ENCODE measurements at places on chromosomes 6 and 20.

DNA sequence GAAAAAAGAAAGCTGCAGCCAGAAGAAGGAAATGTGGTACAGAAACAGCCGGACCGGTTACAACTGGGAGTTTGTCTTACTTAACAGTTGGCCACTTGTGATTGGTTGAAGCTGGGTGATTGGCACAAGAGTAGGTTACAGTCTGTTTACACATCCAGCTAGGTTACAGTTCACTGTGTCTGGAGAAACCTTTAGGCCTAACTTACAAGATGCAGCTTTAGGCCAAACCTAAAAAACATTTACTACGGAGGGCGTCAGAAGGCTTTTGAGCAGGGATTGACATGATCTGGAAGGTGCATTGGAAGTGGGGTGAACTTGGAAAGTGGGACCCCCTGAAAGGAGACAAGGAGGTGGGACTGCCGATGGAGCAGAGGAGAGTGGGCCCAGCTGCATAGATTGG is 122.3 kb downstream of the BANF2 start:
- DNase-seq, result no peak

DNA sequence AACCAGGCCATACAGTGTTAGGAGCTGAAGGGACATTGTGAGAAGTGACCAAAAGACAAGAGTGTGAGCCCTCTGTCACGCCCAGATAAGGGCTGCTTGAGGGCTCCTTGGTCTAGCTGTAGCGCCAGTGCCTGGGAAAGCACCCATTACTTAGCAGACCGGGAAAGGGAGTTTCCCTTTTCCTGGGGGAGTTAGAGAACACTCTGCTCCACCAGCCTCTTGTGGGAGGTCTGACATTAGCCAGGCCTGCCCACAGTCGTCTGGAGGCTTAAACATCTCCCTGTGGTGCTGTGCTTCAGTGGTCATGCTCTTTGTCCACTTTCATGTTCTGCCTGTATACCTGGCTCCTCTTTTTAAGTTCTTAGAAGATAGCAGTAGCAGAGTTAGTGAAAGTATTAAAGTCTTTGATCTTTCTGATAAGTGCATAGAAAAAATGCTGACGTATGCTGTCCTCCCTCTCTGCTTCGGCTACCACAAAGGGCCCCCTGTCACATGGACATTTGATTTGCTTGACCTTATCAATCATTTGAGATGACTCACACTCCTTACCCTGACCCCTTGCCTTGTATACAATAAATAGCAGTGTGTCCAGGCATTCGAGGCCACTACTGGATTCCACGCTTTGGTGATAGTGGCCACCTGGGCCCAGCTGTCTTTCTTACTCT is 201.5 kb upstream of the ECI2 start:
- DNase-seq, result no peak

DNA sequence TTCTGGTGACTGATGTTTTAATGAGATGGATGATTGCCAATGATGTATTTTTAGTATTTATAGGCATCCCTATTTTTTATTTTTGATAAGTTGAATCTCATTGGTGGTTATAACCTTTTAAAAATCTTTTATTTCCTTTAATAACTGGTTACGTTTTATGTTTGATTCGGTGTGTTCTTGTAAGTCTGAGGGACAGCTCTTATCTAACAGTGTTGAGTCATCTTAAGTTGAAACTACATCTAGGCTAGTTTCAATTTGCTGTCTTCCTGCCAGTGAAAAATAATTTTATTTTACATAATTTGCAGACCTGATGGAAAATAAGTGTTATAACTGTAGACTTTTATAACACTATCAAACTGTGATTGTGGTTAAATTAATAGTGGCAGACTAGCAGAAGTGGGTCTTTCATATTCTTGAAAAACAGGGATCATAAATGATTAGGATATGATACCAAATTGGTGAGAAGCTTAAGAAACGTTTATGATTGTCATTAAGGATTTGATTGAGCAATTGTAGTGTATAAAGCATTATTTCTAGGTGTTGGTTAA is 4.6 kb downstream of the AFDN start:
- no peak for DNase-seq

DNA sequence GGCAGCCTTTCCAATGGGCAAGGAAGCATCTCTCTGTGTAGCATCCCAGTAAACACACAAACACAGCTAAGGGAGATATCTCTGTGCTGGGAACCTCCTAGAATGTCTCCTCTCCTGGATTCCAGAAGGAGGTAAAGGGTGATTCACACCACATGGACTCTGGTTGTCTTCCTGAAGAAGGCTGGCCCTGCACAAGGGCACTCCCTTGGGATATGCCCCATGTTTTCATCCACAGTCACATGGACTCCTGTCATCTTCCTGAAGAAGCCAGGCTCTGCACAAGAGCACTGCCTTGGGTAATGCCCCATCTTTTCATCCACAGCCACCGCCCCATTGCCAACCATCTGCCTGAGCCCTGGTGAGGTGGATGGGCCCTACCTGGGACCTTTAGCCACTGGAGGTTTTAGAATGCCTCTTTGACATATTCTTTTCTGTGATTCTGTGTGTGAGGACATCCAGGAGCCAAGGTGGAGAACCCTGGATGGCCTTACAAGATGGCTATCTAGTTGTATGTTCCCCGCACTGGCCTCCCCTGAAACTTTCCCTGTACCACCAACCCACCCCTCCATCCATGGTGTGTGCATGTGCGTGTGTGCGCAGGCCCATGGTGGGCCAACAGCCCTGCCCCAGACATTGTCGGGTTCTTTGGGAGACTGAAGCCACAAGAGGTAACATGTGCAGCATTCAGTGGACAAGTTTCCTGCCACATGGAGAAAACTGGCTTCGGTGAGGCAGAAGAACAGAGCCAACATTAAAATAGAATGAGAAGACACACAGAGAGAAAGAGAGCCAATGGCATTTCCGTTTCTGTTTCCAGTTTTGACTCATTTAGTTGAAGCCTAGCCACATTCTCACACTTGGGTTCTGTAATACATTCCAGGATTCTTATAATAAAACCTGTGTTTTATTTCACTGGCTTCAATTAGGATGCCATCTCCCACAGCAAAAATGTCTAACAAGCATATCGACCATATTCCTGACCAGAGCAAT is 110.2 kb upstream of the CST7 start:
- no peak for DNase-seq

GRCh38 chr6:87257565-87257964 is 64.8 kb upstream of the SMIM8 start:
- DNase-seq, result no peak

DNA sequence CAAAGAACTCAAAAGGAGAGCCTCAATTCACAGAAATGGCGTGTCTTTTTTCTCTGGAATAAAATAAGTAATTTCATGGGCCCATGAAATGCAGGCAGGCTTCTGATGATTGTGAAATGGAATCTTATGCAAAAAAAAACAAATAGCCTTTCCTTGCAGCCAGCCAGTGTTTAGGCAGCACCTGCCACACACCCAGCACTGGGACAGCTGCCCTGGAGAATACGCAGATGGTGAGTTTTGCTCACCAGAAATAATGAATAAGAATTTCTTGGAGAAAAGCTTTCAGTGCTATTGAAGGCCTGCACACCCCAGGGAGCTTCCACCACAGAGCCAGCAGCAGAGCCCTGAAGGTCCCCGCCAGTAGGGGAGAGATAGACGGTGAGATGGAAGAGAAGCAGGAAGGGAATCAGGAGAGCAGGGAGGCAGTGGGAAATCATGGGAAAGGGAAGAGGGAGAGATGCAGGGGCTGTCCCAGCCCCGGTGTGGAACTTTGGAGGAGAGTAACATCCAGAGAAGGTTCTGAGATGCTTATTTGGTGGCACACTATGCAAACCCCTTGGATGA is 54.9 kb downstream of the PXDC1 start:
- no peak for DNase-seq

- DNase-seq, result no peak
Observed at GRCh38 chr6:70593118-70593486, 26.4 kb downstream of the SDHAF4 start.
